Activated T-cell treated with anti-CD3 and anti-CD28 coated beads for 4 hours (primary cell): ENCODE measurements at places on chromosomes 13 and 19.

DNA sequence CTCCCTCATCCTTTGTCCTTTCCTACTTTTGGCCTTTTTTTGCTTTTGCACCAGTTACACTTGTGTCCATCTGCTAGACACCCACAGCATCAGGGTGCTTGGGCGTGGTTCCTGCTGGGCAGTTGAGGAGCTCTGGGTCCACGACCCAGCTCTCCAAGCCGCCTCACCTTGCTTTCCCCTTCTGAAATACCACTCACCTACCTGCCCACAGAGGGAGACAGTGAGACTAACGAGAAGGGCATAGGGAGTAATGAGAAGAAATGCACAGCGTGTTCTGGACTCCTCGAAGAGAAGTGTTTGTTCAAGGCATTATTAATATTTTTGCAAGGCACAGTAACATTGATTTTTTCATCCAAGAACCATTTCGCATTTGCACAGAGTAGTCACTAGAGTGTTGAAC, 92.9 kb downstream of the DNAJC15 start:
- no peak for DNase-seq

DNA sequence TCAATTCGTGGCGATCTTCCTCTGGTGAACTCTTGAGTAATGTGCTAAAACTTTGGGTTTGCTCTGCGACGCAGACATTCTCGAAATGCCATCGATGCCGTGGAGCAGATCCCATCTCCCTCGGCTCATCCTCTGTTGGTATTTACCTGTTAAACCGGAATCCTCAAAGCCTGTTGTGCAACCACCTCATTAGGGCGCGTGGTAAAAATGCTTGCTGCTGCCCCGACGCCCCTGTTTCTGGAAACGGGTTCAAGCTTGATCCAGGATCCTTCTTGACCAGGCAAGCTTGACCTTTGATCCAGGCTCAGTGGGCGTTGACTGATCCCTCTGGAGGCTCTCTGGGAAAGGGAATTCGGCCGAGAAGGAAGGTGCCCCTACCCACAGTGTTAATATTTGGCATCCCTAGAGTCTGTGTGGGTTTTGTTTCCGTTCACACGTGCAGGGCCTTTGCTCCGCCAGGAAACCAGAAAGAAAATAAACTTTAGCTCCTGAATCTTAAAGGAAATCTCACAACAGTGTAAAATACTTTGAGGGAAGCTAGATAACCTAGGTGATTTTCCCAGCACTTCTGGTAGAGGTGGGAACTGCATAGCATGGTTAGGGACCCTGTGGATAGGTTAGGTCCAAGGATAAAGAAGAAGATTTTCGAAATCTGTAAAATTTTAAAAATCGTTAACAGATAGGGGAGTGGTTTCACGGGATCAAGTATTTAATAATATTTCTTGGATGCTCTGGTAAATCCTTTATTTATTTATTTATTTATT, 1.1 kb downstream of the LSM14A start:
- peak; percentile 1 for DNase-seq

GRCh38 chr13:111385183-111385857, 64.9 kb downstream of the TEX29 start:
- DNase-seq = no peak

- DNase-seq = no peak
Observed at GRCh38 chr19:7927605-7928333, 1.8 kb upstream of the CTXN1 start.
